ENCODE measurements at places on chromosomes 7 and 10. TPM values are rescaled to one million over a fixed set of nuclear protein-coding genes. Genes with fewer than 3 reads are reported as not detected.

DNA sequence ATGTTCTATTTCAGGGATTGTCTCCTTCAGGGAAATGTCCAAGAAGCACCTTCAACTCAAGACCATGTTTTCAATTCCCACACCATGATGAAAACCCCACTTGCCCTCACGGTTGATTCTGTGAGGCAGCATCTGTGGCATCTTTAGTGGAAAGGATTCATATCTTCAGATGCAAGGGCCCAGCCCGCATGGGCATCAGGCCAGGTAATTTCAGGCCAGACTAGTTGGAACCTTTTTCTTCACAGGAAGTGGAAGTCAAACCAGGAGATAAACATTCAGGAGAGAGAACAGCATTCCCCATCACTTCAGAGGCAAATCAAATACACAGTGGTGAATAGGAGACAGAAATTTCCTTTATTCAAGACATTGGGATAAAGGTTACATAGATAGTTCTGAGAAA lies 88.8 kb downstream of the JCAD start:
- DNase-seq: no peak

GRCh38 chr10:82397854-82398253 lies 522.9 kb downstream of the NRG3 start:
- no peak for DNase-seq

The ABCB4 gene
- 2.0 TPM for polyA plus RNA-seq

GRCh38 chr7:127413962-127414361 lies 21.5 kb upstream of the ZNF800 start:
- DNase-seq: no peak

DNA sequence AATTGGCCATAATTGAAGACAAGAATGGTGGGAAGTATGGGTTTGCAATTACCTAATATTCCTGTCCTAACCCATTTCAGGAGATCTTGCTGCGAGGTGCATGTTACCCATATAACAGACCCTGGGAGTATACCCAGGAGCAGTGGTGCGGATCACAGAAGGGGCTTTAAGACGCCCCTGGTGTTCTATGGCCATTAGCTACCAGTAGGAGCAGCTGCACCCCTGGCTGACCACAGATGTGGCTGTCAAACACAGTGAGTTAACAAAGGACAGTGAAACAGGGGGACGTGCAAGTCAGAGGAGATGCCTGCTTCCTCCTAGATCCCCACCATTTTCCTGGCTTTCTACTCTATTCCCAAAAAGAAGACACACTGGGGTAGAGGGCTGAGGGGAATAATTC lies 25.2 kb downstream of the AOC1 start:
- DNase-seq: no peak

GRCh38 chr10:11446133-11446532 lies 165.3 kb downstream of the USP6NL start:
- no peak for DNase-seq

DNA sequence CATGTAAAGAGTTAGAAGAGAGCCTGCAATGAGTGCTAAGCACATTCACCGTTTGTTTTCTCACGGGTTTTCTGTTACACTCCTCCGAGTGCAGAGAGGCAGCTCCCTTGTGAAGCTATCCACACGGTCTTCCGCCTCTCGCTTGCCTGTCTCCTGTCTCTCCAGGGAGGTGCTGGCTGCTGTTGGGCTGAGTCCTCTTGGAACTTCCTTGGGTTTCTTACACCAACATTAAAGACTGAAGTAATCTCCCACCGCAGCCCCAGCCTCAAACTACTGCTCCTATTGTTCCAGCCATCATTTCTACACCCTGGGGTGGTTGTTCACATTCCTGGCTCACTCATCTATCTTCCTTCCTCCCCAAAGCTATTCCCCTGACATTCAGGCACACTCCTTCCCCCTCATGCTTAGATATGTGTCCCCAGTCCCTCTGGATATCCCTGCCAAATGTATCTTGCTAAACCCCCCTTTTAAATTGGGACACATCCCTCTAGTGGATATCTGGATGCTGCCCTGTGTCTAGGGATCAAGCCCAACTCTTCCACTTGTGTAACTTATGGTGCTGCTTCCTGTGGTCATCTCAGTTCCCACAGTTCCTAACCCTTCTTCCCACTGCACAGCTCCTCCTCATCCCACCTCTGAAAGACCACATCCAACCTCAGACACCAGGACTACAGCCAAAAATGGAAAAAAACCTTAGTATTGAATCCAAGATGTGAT lies 14.1 kb downstream of the ESYT2 start:
- DNase-seq: no peak

The HOGA1 gene
- polyA plus RNA-seq: 45.2 TPM

The CFAP69 gene
- polyA plus RNA-seq: 16.7 TPM
